CD8-positive, alpha-beta T cell (primary cell): ENCODE measurements at places on chromosomes 11 and 22.

DNA sequence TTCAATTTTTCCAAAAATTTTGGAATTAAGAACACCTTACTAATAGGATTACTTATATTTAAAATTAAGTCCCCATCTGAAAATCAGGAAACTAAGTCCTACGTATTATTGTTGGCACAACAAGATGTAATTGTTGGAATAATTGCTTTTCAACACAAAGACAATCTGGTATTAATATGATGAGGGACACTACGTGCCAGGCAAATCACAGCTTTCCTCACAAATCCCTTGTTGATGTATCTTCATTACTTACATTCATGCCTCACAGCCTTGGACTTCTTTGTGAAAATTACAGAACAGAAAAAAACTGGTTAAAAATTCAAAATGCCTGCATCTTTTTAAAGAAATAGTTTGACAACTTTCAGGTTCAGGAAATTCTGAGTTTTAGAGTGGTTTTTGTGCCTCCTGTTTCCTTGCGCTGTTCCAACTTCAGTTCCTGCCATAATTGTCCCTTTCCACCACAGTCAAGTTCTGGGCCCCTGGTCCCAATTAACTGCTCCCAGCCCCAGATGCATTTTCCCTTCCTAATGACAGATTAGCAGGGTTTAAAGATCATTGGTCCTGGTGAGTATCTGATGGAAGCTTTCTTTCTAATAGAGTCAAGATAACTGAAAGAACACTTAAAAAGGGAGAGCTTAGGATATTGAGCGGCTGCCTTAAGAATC lies 23.3 kb upstream of the CCDC34 start:
- no peak for DNase-seq

- no peak for DNase-seq
Measured at GRCh38 chr22:43616645-43617044, 195.5 kb downstream of the EFCAB6 start.

GRCh38 chr11:98657711-98658110 lies 363.0 kb upstream of the CNTN5 start:
- DNase-seq = no peak

DNA sequence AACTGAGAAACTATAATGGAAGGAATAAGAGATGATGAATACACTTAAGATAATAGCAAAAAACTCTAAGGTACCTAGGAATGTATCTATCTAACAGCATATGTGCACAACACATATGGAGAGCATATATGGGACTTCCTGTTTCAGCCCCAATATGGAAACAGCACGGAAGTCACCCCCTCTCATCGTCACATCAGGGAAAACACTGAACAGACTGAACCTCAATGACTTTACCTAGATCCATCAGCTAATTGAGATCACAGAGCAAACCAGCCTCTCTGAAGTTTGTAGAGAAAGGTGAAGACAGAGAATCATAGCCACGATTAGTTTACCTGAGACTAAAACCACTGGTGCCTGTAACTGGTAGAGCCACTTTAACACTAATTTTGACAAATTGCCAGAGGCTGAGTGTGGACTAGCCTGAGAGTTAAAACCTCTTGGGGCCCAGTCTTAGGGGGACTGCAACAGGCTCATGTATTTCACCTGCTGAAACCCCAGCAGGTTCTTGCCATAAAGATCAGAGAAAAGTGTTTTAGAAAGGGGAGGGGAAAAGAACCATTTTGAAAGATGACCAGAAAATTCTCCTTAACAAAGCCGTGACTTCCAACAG lies 722.6 kb downstream of the TBC1D22A start:
- no peak for DNase-seq

DNA sequence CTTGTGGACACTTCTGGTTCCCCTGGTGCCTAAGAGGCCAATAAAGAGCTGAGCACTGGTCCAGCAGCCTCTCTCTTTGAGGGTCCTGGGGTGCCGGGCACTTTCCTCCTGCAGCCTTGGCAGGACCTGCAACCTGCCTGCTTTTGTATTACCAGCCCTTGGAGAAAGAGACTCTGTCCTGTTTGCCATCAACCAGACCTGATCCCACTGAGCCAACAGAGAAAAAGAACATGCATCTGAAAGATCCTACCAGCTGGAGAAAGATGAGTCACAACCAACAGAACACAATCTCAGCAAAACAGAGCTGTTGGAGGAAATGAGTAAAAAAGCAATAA lies 321.0 kb downstream of the DDX10 start:
- DNase-seq = no peak

GRCh38 chr11:31441296-31441695 lies 68.1 kb downstream of the IMMP1L start:
- DNase-seq = no peak

- no peak for DNase-seq
Measured at GRCh38 chr11:64251753-64252002, 348 bp downstream of the PLCB3 start.

- no peak for DNase-seq
Measured at GRCh38 chr22:19523240-19524169, 705 bp downstream of the CLDN5 start.

DNA sequence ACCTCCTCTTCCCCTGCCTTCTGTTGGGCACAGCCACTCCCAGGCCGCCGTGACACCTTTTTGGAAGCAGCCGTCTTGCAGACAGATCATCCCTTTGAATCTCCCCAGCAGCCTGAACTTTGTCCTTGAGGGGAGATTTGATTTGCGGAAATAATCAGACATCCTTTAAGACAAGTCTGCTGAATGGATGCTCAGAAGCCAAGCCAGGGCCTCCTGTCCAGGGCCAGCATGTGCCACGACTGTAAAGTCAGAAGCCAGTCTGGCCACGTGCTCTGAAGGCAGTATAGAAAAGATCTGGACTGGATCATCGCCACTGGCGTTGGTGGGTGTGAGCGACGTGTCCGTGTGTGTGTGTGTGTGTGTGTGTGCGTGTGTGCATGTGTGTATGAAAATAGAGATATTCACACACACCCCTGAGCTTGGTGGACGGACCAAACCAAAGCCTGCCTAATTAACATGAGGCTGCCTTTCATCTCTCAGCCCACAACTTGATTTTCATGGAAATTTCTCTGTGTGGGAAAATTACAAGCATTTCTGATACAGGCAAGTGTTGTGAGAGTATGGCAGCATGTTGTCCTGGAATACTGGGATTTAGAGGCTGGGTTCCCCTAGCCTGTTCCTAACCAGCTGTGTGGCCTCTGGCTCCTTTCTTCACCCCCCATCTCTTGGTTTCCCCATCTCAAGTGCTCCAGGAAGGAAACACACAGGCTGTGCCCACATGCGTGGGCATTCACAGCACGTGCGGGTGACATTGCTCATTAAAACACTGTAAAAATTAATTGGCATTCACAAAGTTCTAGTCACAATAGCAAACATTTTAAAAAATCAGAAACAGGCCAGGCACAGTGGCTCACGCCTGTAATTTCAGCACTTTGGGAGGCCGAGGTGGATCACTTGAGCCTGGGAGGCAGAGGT lies 61.8 kb upstream of the WNT7B start:
- DNase-seq = no peak

DNA sequence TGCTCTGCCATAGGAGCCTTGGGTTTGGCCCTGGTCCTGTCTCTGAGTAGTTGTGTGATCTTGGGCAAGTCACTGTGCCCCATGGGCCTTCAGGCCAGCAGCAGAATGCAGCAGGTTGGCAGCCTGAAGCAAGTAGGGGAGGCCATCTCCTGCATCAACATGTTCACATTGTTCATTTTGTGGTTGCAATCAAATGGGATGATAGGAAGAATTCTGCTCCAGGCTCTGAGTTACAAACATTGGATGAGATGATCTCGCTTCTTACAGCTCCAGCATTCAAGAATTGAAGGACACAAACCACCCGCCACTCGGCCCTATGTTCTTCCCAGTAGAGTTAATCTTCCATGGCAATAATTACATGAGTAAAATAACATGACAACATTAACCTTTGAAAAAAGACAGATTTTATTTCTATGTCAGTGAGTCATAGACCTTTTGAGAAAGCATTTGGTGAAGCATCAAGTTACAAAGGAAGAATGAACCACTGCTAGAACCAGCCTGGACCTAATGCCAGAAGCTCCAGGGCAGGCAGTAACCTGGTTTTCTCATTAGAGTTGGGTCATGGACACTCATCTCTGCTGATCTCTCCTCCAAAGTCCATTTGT lies 308.3 kb upstream of the NCAM1 start:
- DNase-seq = no peak
